ENCODE measurements at places on chromosomes 7 and 10. TPM values are rescaled to one million over a fixed set of nuclear protein-coding genes. Genes with fewer than 3 reads are reported as not detected.

GRCh38 chr7:8217200-8218068 lies 44.5 kb downstream of the ICA1 start:
- H3K4me1 ChIP-seq, result peaks cover 76% of the 10 kb centered on the region
- peaks cover 9% of the 10 kb centered on the region for H3K36me3 ChIP-seq
- no peak overlapping the region for H3K4me3 ChIP-seq
- H3K27ac ChIP-seq, result 0 out of 2 replicates have a peak overlapping the region, but pooled peaks have one; percentile 63

DNA sequence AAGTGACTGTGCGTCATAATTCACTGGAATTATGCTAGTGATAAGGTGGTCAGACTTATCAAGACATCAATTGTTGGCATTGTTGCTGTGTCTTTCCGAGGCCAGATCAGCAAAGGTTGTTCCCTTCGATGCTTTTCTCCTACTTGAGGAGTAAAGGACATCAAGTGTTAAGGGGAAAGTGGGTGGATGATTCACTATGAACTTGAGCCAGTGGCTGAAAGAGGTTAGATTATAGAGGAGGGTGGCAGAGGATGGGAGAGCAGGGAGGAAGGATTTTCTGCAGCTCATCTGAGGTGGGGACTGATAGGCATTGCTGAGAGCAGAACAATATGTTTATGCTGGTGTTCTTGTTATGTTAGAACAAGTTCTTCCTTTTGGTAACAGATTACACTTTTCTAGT lies 131.4 kb upstream of the AGR3 start:
- no peaks in the 10 kb centered on the region for H3K4me1 ChIP-seq
- no peak overlapping the region for H3K27ac ChIP-seq
- H3K27me3 ChIP-seq, result no peaks in the 10 kb centered on the region
- no peak overlapping the region for H3K4me3 ChIP-seq
- H3K36me3 ChIP-seq, result no peaks in the 10 kb centered on the region
- DNase-seq, result no peak

DNA sequence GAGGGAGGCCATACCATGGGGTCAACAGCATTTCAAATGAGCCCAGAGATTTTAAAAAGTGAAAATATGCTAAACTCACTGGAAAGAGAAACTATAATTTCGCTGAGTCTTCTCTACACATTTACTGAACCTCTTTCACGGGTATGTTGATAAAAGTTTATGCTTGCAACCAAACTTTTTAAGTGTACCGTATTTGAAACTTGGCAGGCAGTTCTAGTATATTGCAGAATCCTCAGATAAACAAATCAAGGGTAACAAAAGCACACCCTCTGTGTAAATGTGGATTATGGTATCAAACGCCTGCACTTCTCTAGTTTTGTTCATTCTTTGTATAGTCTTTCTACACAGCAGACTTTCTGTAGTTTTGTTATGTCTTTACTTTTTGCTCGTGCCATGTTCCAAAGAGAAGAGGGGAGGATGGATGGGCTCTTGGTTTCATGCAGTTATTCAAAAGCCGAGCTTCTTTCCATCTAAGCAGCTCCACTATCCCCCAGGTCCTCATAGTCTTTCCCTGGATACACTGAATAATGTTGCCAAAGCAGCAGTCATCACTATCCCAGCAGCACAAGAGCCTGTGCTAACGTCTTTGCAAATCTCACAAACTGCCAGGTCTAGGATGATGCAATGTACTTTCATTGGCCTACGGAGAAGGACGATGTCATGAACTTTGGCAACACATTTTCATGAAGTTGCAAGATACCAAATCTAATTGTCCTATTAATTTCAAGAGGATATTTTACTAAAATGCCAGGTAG lies 131.2 kb downstream of the MPP7 start:
- no peaks in the 10 kb centered on the region for H3K36me3 ChIP-seq
- peak overlapping the region; percentile 20 for H3K27ac ChIP-seq
- H3K27me3 ChIP-seq, result no peaks in the 10 kb centered on the region
- no peak for DNase-seq

The BUB3 gene
- total RNA-seq, result 192 TPM

- H3K36me3 ChIP-seq, result peaks cover 13% of the 10 kb centered on the region
- no peak overlapping the region for H3K4me3 ChIP-seq
- no peak for DNase-seq
- H3K27me3 ChIP-seq, result peaks cover 13% of the 10 kb centered on the region
These were observed 2.8 kb downstream of the KCTD7 start for GRCh38 chr7:66631471-66631870.

The CXCL12 gene
- total RNA-seq, result 64.3 TPM

- peaks cover 67% of the 10 kb centered on the region for H3K4me1 ChIP-seq
- no peaks in the 10 kb centered on the region for H3K27me3 ChIP-seq
- no peaks in the 10 kb centered on the region for H3K36me3 ChIP-seq
- H3K27ac ChIP-seq, result peak overlapping the region; percentile 97
These were observed 387.2 kb downstream of the PARD3 start for GRCh38 chr10:34427911-34428216.

DNA sequence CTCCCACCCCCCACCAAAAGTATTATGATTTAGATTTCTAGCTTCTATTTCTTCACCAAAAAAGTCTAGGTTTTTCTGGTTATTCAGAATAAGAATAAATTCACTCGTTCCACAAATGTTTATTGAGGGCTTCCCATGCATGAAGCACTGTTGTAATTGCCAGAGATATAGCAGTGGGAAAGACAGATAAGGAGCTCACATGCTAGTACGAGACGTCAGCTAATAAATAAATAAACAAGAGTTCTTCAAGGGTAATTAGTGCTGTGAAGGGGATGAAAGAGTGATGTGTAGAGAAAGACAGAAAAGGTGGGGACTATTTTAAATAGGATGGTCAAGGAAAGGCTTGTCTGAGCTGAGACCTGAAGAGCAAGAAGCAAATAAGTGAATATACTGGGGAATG lies 38.1 kb upstream of the SEPTIN7 start:
- no peak for DNase-seq
- no peaks in the 10 kb centered on the region for H3K36me3 ChIP-seq
- H3K4me1 ChIP-seq, result no peaks in the 10 kb centered on the region
- no peak overlapping the region for H3K4me3 ChIP-seq
- no peak overlapping the region for H3K27ac ChIP-seq

The INA gene
- total RNA-seq, result 20.3 TPM

The C10orf143 gene
- total RNA-seq, result 1.9 TPM

- no peak for DNase-seq
- peaks cover 50% of the 10 kb centered on the region for H3K4me1 ChIP-seq
- no peak overlapping the region for H3K27ac ChIP-seq
- peaks cover 2% of the 10 kb centered on the region for H3K27me3 ChIP-seq
- no peak overlapping the region for H3K4me3 ChIP-seq
- no peaks in the 10 kb centered on the region for H3K36me3 ChIP-seq
These were observed 51.8 kb downstream of the PYROXD2 start for GRCh38 chr10:98363220-98363619.

The MACC1 gene
- total RNA-seq, result 14.6 TPM

The WNT2 gene
- not detected for total RNA-seq

DNA sequence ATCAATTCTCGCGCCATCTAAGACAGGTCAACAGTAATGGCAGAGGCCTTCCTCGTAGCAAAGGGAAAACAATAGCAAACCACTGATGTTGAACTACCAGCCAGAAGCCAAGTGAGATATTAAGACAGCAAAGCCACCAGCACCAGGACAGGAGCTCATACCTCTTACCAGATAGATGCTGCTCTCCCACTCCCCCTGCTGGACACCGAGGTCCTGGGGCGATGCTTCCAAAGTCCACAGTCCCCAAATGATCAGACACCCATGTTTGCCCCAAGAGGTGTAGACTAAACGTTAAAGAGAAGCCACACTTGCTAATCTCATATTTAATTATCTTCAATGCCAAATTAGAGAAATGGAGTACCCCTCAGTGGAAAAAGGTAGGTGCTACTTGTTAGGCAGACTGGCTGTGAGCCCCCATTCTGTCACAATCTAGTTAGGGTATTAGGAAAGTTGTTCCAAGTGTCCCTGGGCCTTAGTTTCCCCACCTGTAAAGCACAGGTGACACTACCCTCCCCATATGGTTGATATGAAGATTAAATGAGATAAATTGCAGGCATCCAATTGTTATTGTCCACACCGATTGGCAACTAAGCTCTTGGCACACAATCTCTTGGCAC lies 39.9 kb downstream of the TOMM7 start:
- no peaks in the 10 kb centered on the region for H3K36me3 ChIP-seq
- peak; percentile 84 for DNase-seq
- no peak overlapping the region for H3K4me3 ChIP-seq

The RAPGEF5 gene
- 9.9 TPM for total RNA-seq

The BLVRA gene
- 31.9 TPM for total RNA-seq

- peaks cover 9% of the 10 kb centered on the region for H3K4me1 ChIP-seq
- peaks cover 3% of the 10 kb centered on the region for H3K27me3 ChIP-seq
- no peaks in the 10 kb centered on the region for H3K36me3 ChIP-seq
- H3K27ac ChIP-seq, result no peak overlapping the region
- no peak for DNase-seq
These were observed 3.9 kb upstream of the CFAP46 start for GRCh38 chr10:132946311-132946710.

The MAGI2 gene
- total RNA-seq, result 29.2 TPM

DNA sequence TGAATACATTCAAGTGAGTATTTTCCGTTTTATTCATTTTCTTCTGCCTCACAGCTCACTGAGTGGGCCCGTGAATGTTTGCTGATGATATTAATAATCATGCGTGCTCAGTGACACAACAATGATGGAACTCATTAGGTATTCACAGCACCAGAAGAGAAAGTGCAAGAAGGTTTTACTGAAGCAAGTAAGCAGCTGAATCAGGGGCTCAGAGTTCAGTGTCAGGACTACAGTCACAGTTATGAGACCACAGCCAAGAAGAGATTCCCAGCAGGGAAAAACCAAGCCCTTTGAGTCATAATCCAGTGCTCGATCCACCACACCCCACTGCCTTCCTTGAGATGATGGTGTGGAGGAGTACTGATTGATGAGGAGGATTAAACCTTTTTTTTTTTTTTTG lies 247.4 kb downstream of the KIAA1217 start:
- no peak overlapping the region for H3K27ac ChIP-seq
- H3K27me3 ChIP-seq, result no peaks in the 10 kb centered on the region
- DNase-seq, result no peak
- H3K4me1 ChIP-seq, result peaks cover 57% of the 10 kb centered on the region
- no peak overlapping the region for H3K4me3 ChIP-seq

DNA sequence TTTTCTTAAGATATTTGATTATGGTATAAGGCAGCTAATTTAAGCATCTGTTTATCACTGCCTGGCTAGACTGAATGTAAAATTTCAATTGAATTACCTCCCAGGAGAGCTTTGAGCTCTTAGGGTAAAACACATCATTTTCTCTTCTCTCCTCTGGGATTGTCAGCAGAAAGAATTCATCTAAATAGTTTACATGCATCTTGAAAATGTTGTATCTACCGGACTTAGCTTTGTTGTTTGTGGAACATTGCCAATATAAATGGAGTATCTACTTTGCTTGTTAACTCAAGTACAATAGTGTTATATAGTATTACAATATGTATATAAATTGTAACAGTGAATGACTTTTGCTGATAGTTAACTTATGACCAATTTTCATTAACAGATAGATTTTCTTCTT lies 73.3 kb downstream of the TAF3 start:
- no peak for DNase-seq
- no peaks in the 10 kb centered on the region for H3K27me3 ChIP-seq
- peaks cover 21% of the 10 kb centered on the region for H3K4me1 ChIP-seq
- no peak overlapping the region for H3K27ac ChIP-seq
- H3K36me3 ChIP-seq, result no peaks in the 10 kb centered on the region

- no peak for DNase-seq
- no peak overlapping the region for H3K27ac ChIP-seq
- H3K36me3 ChIP-seq, result no peaks in the 10 kb centered on the region
- H3K27me3 ChIP-seq, result no peaks in the 10 kb centered on the region
- H3K4me3 ChIP-seq, result no peak overlapping the region
These were observed 282.4 kb downstream of the HPSE2 start for GRCh38 chr10:98953251-98953650.

DNA sequence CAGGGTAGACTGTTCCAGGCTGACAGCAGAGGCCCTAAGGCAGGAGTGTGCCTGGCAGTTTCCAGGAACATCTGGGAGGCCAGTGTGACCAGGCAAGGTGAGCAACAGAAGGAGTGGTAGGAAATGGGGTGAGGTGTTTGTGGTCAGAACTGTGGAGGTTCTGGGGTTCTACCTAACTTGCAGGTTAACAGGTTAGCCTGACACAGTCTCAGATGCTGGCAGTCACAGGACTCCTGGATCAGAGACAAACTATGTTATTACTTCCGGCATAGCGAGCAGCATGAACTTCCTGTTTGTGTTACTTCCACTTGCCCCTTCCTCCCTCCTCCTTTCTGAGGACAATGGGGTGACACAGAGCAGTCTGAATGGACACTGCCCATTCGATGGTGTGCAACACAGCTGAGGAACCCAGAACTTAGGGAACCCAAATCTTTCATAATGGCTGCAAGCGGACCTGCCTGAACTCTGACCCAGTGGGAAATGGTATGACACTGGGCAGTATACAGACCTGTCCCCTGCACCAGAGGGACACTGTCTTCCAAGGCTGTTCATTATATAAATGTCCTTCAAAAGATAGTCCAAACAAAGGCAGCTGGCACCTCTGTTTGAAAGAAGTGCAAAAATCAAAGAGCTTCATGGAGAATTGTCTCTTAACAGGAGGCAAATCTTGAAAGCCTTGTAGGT lies 3.9 kb upstream of the SAR1A start:
- H3K4me3 ChIP-seq, result no peak overlapping the region
- no peak overlapping the region for H3K27ac ChIP-seq
- peaks cover 9% of the 10 kb centered on the region for H3K4me1 ChIP-seq
- no peaks in the 10 kb centered on the region for H3K36me3 ChIP-seq
- H3K27me3 ChIP-seq, result no peaks in the 10 kb centered on the region

DNA sequence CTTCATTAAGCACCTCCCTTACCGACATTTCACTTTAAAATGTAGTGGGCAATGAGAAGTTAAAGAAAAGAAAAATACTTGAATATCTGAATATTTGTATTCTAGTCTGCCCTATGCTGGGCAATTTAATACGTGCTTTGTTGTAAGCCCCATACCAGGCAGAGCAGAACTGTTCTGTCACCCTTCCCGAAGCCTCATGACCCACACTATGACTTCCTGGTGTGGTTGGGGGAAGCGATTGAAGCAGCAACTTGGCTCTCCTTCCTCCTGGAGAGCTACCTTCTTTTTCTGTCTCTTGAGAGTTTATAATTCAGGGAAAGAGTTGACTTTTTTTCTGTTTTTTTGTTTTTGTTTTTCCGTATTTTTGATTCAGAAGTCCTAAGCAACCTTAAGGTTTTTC lies 243.7 kb downstream of the INHBA start:
- no peaks in the 10 kb centered on the region for H3K36me3 ChIP-seq
- no peak overlapping the region for H3K27ac ChIP-seq
- no peaks in the 10 kb centered on the region for H3K4me1 ChIP-seq
- no peak for DNase-seq

The SFRP5 gene
- total RNA-seq, result 2.4 TPM

DNA sequence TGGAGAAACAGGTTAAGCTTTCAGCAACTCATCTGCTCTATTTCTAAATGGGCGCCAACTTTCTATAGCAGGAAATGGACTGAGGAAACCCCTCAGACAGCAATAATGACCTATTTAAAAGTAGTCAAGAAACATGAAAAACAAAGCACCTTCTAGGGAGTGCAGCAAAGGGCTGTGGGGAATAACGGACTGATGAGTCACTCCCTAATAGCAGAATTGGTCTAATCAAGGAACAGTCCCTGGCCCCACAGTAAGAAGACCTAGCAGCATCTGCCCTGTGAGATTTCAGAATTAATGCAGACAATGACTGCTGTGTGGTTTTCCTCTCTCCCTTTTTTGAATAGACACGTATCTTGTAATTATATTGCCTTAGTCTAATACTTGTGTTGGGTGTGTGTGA lies 602.9 kb downstream of the IPMK start:
- H3K27me3 ChIP-seq, result no peaks in the 10 kb centered on the region
- no peak overlapping the region for H3K4me3 ChIP-seq
- H3K36me3 ChIP-seq, result no peaks in the 10 kb centered on the region
- H3K4me1 ChIP-seq, result peaks cover 8% of the 10 kb centered on the region
- no peak overlapping the region for H3K27ac ChIP-seq

- H3K27me3 ChIP-seq, result no peaks in the 10 kb centered on the region
- H3K4me3 ChIP-seq, result no peak overlapping the region
- no peak for DNase-seq
These were observed 54.6 kb upstream of the NCAPG2 start for GRCh38 chr7:158759245-158759614.

The HGF gene
- total RNA-seq, result 0.32 TPM

All from WTC11 (cell line).